ENCODE measurements at places on chromosomes 7 and 10.

DNA sequence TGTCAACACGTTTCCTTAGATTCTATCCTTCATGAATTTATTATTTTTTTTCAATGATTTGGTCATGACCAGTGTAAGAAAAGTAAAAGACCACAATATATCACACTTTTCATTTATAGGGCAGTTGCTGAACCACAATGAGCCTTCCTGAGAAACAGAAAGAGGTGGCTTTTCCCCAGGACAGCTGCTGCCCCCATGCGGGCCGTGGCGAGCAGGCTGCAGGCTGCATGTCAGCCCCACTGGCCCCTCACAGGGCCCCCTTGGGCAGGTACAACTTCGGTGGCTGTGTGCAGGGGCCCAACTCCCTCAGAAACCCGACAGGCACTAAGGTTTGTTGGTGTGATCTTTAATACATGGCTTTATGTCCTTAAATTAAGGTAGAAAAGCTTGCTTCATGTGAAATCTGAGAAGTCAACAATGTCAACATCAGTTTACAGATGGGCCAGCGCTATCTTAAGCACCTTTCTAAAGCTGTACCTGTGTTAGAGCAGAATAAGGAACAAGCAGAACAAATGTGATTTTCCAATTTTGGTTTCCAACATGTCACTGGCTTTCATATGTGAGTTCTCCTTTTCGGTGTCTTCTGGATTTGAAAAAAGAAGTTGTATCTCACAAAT is 10.6 kb downstream of the BEND7 start:
- no peak for DNase-seq

DNA sequence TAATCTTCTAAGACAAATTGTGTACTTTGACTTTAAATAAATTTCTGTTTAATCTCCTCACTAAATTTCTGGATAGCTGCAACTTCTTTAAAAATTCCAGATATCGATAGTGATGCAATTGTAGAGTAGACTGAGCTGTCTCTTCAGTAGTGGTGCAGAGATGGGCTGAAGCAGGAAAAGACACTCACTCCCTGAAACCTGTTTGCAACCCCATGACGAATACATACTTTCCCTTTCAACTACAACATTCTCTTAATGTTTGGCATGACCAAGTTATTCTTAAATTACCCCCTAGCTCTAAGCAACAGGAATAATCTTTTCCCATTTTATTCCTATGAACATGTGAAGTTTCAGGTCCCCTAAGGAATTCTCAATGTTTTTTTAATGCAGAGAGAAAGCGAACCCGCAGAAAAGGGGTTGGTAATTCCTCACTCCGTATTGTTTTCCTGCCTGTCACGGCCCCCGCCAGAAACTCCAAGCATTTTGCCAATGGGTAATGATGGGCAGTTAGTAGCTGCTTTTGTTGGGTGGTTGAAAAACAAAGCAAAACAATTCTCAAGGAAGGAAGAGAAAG is 1.3 kb downstream of the THSD7A start:
- DNase-seq, result no peak

- no peak for DNase-seq
Measured at GRCh38 chr10:3782451-3783315, 2.3 kb downstream of the KLF6 start.

DNA sequence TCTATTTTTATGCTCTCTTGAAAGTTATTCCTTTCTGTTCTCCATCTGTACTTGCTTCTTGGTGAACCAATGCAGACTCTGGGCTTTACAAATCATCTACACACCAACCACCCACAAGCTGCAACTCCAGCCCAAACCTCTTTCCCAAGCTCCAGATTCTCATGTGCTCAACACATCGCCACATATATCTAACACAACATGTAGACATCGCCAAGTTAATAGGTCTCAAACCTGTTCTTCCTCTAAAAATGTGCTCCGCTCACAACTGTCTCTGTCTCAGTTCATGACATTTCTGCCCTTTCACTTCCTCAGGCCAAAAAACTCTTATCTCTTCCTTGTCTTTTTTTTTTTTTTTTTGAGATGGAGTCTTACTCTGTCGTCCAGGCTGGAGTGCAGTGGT is 95.7 kb upstream of the EEPD1 start:
- no peak for DNase-seq

DNA sequence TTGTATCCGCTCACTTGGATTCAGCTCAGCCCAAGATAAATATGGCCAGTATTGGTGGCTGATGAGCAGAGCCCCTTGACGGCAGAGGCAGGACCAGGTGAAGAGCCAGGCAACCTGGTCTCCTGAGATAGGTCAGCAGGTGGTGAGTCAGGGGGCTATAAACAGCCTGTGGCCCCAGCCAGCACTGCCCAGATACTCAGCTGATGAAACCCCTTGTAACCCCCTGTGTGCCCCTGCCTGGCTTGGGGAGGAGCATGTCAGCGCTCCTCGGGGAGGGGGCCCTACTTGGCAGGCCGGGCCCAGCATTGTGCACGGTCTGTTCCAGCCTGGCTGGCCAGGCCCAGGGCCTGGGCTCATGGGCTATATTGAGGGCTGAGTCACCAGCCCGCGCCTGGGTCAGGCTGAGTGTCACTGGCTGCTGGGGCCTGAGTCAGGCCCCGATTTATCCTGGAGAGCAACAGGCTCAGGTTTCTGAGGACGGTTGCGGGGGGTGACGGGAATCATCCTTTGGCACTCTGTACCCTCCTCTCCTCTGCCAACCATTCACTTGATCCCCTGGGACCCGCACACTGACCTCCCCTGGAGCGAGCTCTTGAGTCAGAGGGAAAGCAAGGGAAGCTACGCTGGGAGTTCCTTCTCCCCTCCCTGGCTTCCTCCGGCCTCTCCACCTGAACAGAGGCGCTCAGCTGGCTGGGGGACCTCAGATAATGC is 2.8 kb upstream of the FLNC start:
- DNase-seq, result no peak

DNA sequence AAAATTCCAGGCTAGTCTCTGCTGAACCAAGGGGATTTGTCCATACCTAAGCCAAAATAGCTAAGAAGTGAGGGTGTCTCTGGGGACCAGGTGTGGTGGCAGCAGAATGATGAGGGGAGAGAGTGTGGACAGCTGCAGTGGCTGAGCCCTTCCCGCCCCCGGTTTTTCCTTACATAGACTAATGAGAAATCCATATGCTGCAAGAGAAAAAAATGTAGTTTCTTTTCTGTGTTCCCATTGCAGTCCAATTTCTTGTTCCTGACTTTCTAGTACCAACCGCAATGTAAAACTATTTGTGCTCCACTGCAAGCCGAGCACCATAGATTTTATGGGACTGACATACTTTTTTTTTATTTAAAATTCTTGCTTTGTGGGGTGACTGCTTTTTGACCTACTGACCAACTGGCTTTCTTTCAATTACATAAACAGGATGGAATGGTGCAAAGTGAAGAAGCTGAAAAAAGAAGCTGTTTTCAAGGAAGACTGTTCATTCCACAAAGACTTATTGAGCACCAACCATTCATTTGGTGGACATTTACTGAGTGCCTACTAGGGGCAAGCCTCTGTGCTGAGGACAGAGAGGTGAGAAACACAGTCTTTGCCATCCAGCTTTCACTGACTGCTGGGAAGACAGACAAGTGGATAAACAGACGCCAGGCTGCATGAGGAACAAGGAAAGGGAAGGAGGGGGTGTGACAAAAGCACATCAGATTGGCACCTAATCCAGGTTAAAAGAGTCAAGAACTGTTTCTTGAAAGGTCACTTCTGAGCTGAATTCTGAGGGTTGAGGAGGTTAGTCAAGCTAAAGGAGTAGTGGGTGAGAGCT is 9.8 kb downstream of the CEP41 start:
- DNase-seq, result no peak

DNA sequence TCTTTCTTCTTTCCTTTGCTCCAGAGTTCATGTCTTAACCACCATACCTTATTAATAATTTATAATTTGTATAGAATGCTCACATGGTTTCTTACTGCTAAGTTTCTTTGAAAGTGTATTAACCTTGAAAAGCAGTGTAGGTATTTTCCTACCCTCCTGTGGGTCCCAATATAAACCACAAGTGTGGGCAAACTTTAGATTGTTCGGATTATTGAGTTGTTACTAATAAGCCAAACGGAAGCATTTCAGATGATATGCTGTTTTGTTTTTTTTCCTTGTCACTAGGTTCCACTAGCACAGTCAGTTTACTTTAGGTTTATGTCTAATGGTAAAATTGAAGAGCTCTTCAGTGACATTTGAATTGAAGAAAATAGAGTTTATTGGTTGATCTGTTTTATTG is 10.2 kb downstream of the SSBP1 start:
- DNase-seq, result no peak

GRCh38 chr7:98626460-98627412 is 9.7 kb downstream of the NPTX2 start:
- DNase-seq, result no peak

DNA sequence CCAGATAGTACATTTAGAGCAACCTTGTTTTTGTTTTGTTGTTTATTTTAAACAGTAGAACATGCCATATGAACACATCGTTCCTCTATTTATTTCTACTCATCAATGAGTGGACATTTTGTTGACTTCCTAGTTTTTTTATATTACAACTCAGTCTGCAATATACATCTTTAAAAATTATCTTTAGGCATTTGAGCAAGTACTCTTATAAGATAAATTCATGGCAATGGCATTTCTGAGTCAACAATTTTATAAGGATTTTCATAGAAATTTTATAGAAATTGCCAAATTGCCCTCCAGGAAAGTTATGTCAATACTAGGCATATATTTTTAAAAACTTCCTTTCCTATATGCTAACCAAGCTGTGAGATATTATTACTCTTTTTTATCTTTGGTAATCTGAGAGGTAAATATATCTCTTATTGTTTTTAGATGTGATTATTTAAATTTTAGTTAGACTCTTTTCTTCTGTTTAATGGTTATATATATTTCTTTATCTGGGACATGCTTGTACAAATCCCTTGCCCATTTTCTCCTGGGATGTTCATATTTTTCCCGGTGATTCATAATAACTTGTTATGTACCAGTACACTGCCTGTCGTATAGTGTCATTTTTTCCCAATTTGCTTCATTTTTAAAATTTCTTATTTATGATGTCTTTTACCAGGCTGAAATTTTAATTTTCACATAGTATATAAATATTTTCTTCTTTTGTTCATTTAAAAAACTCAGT is 50.5 kb downstream of the FZD1 start:
- no peak for DNase-seq

GRCh38 chr7:142557971-142558582 is 191.2 kb upstream of the PRSS1 start:
- DNase-seq, result peak; percentile 25

- no peak for DNase-seq
Measured at GRCh38 chr7:27119412-27119911, 11.1 kb downstream of the HOXA4 start.

GRCh38 chr7:98998821-98999725 is 120.7 kb downstream of the TRRAP start:
- DNase-seq, result no peak

DNA sequence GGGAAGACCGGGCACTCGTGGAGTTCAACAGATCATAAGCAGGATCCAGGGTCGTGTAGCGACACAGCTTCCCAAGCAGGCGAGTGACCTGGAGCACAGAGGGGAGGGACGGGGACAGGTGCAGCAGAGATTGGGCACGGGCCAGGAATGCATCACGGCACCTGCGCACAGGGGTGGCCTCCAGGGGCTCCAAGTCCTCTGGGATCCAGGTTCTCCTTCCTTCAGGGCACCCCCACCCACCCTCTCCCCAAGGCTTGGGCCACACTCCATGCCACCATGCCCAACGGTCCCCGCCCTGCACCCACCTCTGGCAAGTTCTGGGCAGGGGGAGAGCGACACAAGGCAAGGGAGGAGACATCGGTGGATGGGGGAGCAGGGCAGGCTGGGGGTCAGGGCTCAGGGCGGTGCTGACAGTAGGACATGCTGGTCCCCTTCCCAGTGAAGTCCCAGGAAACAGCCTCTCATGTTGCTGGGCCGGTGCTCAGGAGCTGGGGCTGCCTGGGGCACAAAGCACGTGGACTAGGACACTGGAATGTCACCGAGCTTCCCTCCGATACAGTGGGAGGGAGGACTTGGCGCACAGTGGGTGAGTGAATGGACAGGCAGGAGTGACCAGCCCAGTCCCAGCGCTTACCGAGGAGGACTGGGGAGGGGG is 597.3 kb downstream of the PTPRN2 start:
- no peak for DNase-seq

DNA sequence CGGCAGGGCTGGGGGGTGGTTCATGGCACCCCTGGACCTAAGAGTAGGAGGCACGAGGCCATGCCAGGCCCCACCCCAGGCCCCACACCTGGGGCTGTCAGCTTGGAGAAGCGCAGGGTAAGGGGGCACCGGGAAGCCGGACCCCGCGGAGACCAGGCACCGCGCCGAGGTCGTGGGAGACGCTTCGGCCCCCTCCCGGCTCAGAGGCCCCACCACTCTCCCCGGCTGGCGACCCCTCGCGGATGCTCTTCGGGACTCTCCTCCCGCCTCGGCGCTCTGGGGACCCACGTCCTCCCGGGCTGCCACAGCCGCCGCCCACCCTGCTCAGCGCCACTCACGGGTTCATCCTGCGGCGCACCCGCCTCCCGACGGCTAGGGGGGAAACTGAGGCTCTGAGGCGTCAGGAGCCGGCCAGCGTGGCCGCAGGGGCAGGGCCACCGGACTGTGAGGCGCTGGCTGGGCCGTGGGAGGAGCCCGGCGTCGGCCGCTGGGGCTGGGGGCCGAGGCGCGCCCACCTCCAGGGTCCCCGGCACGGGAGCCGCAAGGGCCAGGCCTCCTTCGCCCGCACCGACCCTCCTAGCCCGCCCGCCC is 25.9 kb downstream of the PDGFA start:
- DNase-seq, result no peak

GRCh38 chr10:25078658-25079431 is 62.4 kb downstream of the THNSL1 start:
- no peak for DNase-seq

GRCh38 chr7:20748853-20749252 is 37.8 kb downstream of the SP8 start:
- DNase-seq, result no peak

- DNase-seq, result no peak
Measured at GRCh38 chr10:17237915-17238444, 9.9 kb downstream of the VIM start.

- no peak for DNase-seq
Measured at GRCh38 chr7:139735912-139736595, 41.7 kb downstream of the HIPK2 start.

DNA sequence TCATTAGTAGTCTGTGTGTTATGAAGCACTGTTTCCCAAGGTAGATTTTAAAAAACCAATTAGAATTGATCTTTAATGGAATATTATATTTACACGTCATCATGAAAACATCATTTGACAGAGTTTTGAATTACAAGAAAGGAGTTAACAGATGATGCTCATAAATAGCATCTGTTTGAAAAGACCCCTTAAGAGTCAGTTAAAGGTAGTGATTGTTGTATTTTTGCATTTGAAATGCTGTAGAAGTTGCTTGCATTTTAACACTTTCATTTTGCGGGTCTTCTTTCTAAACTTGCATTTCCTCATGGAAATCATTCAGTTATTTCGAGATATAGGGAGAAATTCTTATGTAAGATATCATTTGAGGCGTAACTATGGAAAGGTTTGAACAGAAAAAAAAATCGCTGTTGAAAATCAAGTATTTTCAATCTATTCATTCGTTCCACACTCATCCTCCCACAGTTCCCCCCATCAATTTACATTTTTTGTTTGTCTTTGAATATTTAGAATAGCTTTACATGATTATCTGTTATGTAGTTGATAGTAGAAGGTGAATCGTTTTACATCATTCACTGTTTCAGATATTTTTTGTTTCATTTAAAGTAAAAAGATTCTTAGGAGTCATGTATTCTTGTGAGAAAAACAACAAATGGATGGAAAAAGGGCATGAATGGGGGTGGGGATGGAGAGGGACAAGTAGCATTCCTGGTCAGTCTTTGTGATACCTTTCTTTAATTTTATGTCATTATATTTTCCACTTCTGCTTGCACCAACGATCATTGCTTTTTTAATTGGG is 3.0 kb upstream of the SKIDA1 start:
- no peak for DNase-seq

Data from activated CD8-positive, alpha-beta memory T cell treated with anti-CD3 and anti-CD28 coated beads for 4 hours (primary cell).